Tibial artery (tissue), 4 donors: ENCODE measurements at places on chromosomes 6 and 20.

- DNase-seq, result no peak
These were observed 1.4 kb downstream of the NUS1 start for GRCh38 chr6:117676577-117677218.

DNA sequence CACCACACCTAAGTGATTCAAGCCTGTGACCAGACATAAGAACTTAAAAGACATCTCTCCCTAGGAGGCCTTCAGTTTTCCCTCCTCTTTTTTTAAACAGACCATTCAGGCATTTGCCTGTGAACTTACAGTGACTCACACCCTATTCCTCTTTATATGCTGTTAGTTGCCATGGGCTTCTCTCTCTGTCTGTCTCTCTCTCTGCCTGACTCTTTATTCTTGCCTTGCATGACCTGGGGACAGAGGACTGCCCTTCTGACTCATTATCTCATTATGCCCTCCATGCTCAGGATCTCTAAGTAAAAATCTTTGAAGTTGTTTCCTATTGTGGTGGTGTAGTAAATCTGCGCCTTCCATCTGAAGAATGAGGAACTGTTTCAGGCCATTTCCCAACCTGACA, 442.2 kb upstream of the MAN1A1 start:
- DNase-seq, result no peak

DNA sequence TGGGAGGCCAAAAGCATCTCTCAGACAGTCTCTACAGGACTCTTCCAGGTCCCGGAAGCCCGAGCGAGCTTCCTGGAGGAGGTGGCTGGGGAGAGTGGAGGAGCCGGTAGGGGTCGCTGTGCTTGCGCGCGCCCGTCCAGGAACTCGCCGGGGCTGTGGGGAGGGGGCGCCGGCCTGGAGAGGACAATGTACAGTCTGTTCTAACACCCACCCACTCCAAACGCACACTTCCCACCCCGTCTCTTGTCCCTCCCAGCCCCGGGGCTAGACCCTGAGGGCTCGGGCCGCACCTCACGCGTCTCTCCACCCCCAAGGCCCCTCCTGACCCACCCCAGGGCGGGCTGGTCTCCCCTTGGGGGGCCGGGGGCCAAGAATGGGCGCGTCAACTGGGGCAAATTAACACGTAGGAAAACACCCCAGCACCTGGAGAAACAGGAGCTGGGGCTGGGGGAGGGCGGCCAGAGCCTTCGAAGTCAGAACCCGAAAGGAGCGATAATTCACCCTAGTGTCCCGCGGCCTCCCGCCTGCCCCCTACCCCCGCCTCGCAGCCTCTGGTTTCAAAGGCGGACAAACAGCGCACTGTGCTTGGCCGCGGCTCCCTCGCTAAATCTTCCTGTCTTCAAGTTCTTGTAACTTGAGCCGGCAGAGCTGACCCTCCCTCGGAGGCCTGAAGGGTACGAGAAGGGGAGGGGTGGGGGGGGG, 103.2 kb upstream of the FOXP4 start:
- DNase-seq, result peak; percentile 82

DNA sequence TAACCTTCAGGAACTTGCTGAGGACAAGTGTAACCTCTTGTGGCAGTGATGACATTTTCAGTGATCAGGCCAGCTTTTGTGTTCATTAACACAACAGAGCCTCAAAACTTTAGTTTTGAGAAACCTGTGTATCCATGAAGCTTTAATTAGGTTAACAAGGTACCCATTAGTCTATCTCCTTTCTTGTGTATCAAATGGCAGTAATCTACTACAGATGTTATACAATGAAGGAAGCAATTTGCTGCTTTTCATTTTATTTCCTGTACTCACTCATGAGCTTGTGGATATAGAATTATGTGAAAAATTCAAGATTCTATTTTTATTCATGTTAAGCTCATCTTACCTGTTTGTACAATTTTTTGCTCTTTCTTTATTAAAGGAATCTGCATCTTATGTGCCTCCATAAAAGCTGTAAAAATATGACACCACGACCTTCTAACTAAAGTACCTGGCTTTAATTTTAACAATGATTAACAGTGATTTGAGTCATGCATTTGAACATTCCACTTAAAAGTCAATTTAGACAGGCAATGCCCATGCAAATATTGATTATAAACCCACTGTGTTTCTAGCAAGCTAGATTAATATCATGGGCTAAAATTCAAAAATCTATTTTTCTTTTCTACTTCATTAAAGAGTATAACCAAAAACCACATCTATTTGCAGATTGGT, 897.3 kb downstream of the KIF16B start:
- DNase-seq, result no peak

- peak; percentile 72 for DNase-seq
These were observed at the start of gene SLC16A10 for GRCh38 chr6:111087106-111087835. SLC16A10 (plus strand) TSS chr6:111087503; CDS start chr6:111087753, 250 bp downstream.

- DNase-seq, result no peak
These were observed 38.0 kb upstream of the TASP1 start for GRCh38 chr20:13676682-13677081.

DNA sequence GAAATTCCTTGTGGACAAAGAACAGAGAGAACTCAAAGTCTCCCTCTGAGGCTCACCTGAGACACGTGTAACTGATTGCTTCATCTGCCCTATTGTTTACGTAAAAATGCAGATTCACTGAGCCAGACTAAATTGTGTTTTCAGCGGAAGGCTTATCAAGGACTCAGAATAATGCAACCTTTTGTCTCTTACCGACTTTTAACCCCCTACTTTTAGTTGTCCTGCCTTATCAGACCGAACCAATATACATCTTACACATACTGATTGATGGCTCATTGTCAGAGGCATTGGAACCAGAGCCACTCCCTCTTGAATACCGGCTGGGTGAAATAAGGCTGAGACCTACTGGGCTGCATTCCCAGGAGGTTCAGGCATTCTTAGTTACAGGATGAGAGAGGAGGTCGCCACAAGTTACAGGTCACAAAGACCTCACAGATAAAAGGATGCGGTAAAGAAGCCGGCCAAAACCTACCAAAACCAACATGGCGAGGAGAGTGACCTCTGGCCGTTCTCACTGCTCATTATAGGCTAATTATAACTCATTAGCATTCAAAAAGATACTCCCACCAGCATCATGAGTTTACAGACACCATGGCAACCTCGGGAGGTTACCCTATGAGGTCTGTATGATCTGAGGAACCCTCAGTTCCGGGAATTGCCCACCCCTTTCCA, 95.5 kb upstream of the ZNF184 start:
- DNase-seq, result no peak

DNA sequence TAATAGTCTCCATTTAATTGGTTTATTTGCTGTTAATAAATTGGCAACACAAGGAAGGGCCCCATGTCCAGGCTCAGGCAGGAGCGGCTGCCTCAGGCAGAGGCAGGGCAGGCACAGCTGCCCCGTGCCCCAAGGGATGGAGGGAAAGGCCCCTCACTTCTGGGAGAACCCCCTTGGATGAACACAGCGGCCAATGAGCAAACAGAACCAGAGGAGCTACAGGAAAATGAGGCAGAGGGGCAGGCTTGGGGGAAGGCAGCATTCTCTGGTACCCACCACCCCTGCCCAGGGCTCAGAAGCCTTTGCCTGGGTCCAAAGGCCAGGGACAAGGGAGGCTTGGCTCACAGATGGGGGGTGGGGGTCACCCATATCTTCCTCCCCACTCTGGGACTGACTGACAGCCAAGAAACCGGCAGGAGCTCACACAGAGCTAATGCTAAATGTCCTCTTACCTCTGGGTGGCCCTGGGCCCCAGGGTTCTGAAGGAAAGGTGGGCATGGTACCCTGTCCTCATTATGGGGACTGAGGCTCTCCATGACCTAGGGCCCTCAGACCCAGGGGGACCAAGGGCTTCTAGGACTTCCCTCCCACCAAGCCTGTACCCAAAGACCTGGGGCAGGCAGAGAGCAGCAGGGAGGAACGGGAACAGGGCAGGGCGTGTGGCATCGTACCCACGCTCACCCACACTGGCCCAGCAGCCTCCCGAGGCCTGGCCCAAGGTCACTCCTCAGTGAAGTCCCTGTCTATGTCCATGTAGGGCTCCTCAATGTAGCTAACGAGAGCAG, 47.0 kb downstream of the MYH7B start:
- no peak for DNase-seq

DNA sequence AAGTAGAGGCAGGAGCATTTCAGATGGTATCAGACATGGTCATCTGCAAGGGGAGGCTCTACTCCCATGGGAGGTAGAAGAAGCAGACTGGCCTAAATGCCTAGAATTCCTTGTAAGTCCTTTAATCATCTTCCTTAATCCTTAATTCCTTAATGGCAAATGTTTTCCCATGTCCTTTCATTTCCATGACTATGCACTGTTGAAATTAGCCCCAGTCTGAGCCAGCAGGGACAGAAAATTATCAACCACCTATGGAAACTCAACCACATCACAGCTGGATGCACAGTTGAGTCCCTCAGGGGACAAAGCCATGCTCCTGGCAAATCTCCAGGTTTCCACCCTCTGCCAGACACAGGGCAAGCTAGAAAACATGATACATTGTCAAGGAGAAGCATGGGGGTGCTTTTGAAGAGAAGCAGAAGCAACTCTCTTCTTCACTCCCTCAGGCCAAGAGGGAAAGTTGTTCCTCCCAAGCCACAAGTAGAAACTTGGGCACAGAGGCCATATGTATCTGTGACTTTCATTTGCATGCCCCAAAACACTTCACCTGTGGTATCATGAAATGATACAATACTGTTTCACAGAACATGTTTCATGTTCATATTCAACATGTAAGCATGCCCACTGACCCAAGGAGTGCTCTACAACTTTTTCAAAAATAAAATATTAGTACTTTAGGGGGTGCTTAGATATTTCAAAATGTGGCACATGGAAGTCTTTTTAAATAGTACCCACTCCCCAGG, 683.6 kb downstream of the KIF16B start:
- DNase-seq, result no peak

DNA sequence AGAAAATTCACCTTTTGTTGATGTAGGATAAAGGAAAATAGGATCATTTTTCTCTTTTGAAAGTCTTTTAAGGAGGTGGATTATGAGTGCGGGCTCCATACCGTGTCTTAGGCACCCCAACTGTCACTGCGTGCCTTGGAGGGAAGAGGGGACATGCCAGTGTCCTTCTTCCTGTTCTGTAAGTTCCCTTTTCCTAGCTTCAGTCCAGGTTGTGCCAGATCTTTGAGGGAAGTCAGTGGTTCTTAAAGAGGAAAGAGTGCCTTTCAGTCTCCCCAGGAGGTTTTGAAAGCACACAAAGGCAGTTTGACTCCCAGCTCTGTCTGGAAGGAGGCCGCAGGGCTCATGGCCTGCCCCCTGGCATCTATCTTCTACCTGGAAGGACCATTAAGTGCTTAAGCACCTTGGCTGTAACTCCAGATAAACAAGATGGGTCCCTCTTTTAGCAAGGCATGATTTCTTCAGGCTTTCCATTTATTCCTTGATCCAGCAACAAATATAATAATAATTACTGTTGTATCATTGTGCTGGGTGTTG, 13.0 kb downstream of the EFCAB8 start:
- no peak for DNase-seq

- DNase-seq, result no peak
These were observed 32.5 kb upstream of the NT5E start for GRCh38 chr6:85417336-85417735.

DNA sequence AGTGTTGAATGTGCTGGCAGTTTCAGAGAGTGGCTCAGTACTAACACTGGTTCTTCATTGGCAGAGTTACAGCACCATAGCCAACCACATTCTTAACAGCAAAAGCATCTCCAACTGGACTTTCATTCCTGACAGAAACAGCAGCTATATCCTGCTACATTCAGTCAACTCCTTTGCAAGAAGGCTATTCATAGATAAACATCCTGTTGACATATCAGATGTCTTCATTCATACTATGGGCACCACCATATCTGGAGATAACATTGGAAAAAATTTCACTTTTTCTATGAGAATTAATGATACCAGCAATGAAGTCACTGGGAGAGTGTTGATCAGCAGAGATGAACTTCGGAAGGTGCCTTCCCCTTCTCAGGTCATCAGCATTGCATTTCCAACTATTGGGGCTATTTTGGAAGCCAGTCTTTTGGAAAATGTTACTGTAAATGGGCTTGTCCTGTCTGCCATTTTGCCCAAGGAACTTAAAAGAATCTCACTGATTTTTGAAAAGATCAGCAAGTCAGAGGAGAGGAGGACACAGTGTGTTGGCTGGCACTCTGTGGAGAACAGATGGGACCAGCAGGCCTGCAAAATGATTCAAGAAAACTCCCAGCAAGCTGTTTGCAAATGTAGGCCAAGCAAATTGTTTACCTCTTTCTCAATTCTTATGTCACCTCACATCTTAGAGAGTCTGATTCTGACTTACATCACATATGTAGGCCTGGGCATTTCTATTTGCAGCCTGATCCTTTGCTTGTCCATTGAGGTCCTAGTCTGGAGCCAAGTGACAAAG, 17.0 kb upstream of the ADGRF4 start:
- no peak for DNase-seq

- no peak for DNase-seq
These were observed 24.6 kb upstream of the TRPC4AP start for GRCh38 chr20:35117196-35117595.

- no peak for DNase-seq
These were observed 667.3 kb upstream of the CITED2 start for GRCh38 chr6:140041571-140042332.

GRCh38 chr6:39377539-39377950, 55.0 kb upstream of the KCNK16 start:
- peak; percentile 57 for DNase-seq

DNA sequence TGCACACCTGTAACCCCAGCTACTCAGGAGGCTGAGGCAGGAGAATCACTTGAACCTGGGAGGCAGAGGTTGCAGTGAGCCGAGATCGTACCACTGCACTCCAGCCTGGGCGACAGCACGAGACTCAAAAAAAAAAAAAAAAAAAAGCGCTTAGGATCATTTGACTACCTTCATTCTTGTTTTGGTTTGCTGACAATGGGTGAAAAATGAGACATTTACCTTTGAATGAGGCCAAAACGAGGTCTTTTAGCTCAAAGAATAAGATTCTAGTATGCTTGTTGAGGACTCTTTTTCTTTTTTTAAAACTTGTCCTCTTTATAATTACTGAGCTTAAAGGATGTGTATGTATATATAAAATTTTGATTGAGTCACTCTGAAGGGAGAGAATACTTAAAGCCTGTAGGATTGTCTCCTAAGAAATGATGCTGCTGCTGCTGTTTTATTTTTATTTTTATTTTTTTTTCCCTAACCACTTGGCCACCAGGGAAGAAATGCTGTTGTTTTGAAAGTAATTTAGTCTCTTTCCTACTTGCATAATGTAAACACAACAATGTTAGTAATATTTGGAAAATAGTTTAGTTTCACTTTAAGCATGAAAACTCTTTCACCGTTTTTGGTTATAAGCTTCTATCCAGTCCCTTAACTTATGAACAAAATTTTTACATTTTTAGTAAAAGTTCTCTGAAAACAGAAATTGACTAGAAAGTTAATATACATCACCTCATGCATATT, 7.9 kb downstream of the UBR2 start:
- no peak for DNase-seq

GRCh38 chr6:162217058-162217457, 510.5 kb downstream of the PRKN start:
- no peak for DNase-seq

- DNase-seq, result no peak
These were observed 78.1 kb downstream of the REPS1 start for GRCh38 chr6:138909975-138910374.

GRCh38 chr20:7703996-7704395, 236.3 kb downstream of the HAO1 start:
- DNase-seq, result no peak
